ENCODE measurements at places on chromosomes 16 and 17. TPM values are rescaled to one million over a fixed set of nuclear protein-coding genes. Genes with fewer than 3 reads are reported as not detected.

Gene MILR1
- total RNA-seq, result 4.9 TPM

Gene DCAF7
- 61.9 TPM for total RNA-seq

Gene RHBDL3
- 0.27 TPM for total RNA-seq

- peak; percentile 65 for DNase-seq
These were observed 582.7 kb upstream of the PSMD7 start for GRCh38 chr16:73713778-73714495.

DNA sequence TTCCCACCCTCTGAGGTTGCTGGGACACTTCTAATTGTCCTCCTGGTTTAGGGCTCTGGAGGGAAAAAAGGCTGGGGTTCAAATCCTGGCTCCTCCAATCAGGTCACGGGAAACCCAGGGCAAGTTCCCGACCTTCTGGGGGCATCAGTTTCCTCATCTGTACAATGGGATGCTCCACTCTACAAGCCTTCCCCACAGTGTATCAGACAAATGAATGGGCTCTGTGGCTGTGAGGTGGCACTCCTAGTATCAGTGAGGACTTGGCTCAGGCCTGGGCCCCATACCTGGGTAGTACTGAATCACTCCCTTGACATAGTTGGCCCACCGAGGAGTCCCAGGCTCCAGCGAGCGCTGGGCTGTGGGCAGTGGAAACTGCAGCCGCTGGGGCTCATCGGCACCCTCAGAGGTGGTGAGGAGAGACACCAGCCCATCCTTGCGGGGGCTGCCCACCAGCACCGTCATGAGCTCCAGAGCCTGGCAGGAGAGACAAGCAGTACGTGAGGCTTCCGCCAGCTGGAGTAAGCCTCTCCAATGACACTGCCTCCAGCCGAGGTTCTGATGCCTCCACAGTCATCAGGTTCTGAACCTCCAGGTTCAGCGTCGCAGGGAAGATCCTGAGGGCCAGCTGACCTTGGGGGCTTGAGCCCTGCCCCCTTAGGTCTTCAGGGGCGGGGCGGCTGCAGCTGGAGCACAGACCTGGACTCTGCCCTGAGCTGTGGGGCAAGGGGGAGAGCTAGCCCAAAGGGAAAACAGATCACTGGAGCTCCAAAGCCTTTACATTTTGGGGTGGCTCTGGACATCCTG lies 1.2 kb downstream of the GALK1 start:
- no peak for DNase-seq

DNA sequence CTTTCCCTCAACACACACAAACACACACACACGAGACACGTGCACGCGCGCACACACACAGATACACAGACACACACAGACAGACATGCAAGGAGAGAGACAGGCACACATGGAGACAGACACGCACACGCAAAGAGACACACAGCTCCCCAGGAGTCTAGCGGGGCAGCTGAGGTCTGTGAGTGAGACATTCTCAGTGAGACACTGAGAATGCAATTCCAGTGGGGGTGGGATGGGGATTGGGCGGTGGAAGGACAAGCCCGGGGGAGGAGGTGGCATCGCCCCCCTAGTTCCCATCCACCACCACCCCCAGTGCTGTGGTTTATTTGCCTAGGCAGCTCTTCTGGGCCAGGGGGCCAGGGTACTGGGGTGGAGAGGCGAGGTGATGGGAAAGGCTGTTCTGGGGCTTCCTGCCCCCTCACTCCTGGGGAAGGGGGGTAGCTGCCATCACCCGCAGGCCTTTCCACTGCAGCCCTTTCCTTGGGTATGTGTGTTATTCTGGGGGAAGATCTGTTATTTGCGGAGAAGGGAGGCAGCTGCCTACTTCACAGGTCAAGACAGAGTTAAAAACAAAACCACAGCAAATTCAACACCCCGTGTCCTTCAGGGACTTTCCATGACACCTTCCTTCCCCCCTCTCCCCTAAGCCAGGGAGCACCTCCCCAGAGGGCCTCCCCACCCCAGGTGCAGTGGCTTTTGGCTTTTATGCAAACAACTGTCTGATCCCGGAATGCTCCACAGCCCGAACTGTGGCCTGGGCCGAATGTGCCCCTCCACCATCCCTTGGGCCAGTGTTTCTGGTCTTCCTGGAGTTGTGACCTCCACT lies 18.0 kb downstream of the GRB7 start:
- peak; percentile 94 for DNase-seq

DNA sequence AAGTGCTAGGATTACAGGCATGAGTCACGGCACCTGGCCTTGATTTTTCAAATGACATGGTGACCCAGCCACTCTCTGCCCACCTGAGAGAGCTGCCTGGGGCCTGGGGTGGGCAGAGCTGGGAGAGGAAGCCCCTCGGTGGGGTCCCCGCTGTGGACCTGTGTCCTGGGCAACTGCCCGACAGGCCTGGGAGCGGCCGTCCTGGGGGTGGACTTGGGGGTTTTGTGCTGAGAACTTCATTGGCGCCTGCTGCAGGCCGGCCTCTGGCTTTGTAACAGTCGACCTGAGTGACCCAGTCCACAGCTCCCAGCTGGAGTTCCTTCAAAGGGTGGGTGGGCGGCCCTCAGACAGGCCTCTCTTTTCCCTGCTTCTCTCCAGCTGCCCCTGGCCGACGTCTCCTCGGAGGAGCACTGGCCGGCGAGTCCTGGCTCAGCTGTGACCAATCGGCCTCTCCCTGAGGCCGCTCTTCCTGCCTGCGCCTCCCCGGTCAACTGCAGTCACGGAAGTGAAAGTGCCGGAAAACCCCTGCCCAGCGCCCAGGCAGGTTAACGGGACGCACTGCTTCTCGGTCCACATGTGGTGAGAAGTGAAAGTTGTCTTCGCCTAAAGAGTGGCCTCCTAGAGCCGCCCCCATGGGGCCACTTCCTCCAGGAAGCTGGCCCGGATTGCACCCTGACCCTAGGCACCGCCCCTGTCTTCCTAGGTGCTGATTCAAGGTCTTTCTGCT lies 5.5 kb downstream of the CBFA2T3 start:
- peak; percentile 49 for DNase-seq

- no peak for DNase-seq
These were observed 21.4 kb upstream of the SPACA3 start for GRCh38 chr17:32970281-32970680.

GRCh38 chr16:56425439-56425832 lies at the start of gene AMFR:
Gene AMFR (minus strand): TSS chr16:56425545. CDS start chr16:56425327, 218 bp downstream.
- peak; percentile 88 for DNase-seq

DNA sequence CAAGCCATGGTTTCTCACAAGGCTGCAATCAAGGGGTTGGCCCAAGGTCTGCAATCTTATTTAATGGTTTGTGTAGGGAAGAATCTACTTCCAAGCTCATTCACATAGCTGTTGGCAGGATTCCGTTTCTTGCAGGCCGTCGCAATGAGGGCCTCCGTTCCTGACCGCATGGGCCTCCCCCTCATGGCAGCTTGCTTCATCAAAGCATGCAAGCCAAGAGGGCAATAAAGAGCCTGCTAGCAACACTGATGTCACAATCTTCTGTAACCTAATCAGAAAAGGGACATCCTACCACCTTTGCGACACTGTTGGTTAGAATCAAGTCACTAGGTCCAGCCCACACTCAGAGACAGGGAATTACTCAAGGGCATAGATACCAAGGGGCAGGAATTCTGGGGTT lies 95.5 kb downstream of the CCT6B start:
- no peak for DNase-seq

DNA sequence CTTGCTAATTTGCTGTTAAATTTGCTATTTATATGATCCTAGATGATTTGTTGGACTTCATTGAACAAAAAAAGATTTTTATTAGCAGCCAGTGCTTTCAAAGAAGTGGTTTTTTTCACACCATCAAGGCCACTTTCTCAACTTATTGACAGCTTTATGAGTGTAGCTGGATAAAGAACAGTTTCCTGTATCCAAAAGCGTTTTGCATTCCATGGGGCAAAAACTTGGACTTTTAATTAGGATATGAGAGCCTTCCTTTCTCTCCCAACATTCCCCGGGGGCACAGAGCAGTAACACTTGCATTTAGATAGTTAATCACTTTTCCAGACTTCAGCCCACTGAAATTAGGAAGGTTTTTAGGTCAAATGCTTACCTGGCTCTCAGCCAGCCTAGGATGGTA lies 177.1 kb upstream of the ELAC2 start:
- DNase-seq, result no peak

DNA sequence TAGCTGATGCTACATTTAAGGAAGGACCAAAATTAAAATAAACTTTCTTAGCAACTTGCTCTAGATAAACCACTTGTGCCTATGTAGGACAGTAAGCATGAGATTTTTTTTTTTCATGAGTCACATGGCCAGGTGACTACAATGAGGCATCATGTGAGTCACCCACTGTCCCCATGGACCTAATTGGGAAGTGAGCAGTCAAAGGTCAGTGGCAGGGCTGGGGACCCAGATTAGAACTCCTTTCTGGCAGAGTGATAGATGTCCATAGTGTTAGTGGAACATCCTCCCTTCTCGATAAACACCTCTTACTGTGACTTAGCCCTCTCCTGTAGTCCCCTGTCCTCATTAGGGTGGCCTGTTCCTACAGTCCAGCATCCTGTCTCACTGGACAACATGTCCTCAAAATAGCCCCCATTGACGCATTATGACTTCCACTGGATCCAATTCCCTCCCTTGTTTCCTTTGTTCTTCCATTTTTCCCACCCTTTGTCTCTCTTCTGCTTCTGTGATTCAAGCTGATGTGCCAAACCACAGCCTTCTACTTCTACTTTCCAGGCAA lies 12.4 kb downstream of the ITGB3 start:
- DNase-seq, result no peak

DNA sequence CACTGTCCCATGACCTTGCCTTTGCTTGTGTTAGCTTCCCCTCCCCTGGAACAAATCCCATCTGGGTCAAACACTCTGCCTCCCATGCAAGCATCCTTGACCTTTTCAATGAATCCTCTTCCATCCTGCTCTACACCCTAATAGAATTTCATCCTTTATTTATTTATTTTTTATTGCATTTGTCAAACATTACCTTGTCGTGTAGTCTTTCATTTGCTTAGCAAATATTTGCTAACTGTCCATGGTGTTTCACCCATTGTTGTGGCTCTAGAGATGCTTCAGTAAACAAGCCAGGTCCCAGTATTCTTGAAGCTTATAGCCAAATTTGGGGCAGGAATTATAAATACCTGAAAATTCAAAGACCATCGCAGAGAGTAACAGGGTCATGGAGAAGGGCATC lies 51.0 kb upstream of the MRTFB start:
- no peak for DNase-seq
